ENCODE measurements at places on chromosomes 2 and 18. TPM values are rescaled to one million over a fixed set of nuclear protein-coding genes. Genes with fewer than 3 reads are reported as not detected.

GRCh38 chr2:174124181-174124580 is 124.2 kb downstream of the OLA1 start:
- DNase-seq: no peak

- DNase-seq: no peak
These were observed 42.7 kb downstream of the ST6GAL2 start for GRCh38 chr2:106843001-106843909.

DNA sequence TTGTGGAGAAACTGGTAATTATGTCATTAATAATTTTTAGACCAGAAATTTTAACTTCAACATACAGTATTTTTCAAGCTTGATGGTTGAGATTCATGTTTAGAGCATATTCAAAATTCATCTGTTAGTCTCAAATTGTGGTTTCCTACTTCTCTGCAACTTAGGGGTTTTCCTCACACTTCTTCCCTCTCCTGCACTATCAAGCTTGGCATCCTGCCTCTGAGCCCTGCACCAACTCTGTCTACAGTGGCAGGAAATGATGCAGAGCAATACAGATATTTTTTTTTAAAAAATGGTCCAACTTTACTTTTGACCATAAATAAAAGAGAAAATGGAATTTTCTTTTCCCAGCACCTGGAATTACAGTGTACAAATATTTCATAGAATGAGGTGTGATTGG is 247.3 kb downstream of the NUP35 start:
- no peak for DNase-seq

DNA sequence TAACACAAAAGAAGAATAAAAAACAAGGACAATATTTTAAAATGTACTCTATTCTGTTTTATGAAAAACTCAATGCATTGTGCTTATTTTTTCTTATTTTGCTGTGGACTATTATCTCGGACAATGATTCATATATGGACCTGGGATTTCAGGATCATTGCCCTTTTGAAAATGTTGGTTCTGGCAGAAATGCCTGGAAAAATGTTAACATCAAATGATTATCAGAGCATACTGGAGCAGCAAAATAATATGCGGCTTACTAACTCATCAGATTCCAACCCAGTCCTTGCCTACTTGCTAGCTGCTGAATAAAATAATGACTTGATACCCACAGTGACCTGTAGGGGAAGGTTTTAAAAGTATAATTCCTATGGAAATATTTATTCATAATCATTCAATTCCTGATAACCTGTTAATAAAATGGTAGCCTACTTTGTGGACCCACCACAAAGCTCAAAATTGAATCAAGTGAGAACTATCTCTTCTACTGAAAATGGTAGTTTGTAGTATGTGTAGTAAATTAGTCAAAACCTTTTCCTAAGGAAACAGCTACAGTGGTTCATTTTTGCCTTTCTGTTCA is 117.4 kb downstream of the NEB start:
- DNase-seq: no peak

DNA sequence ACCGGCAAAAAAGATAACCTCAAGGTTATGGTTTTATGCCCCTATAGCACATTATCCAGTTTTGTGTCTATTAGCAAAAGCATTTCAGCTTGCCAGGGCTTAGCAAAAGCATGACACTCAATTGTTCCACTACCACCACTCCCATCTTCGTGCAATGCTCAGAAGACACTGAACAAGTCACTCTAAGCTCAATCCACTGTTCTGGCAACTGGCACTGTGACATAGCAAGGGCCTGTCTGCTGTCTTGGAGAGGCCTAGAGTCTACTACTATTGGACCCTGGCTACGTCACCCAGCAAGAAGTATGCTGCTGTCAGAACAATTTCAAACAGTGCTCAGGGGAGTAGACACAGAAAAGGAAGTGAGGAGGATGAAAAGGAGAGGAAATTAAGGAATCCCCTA is 103.5 kb upstream of the PPP1CB start:
- DNase-seq: no peak

DNA sequence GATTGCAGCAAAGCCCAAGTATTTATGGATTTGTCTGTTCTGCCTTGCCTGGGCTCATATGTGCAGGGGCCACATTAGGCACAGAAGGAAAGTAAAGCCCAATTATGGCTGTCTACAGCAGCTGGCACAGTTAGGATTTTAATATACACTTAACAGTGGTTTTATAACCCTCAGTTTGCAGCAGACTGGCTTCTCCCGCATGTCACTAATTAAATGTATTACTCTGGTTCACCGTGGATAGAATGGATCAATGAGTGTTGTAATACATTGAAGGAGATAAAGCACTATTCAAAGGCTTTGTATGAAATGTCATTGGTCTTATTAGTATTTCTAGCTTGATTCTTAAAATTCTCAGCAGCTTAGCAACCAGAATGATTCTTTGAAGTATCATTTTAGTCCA is 320.2 kb downstream of the KCNS3 start:
- no peak for DNase-seq

GRCh38 chr2:232327105-232328031 is 51.2 kb upstream of the ALPP start:
- peak; percentile 62 for DNase-seq

- DNase-seq: no peak
These were observed 42.6 kb downstream of the HDAC4 start for GRCh38 chr2:239358062-239358754.

DNA sequence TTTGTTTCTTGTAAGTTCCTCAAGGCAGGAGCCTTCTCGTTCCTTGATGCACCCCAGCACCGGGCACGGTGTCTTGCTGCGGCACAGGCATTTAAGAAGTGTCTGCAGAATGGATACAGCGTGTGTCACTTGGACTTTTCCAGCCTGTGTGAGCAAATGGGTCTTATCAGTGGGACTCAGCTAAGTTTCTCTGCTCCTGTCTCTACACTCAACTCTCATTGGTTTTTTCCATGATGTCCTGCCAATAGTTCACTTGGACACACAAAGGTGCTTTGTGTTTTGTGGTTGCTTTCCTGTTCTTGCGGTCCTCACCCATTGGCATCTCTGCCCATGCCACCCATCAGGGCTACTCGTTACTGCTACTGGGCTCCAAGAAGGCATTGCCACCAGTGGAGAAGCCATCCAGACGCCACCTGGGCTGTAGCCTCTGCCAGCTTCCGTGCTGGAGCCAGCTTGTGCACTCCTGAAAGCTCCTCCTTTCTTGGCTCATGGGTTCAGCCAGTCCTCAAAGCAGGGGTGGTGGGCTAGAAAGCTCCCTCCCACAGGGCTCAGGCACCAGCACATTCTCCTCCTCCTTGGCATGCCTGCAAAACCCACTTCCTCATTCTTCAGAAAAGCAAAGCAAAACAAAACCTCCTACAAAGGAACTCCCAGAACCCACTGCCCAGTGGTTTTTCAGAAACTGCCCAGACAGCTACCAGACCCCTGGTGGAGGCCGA is 41.4 kb downstream of the IL1R2 start:
- no peak for DNase-seq

- no peak for DNase-seq
These were observed 66.3 kb downstream of the MYO5B start for GRCh38 chr18:50128506-50129271.

DNA sequence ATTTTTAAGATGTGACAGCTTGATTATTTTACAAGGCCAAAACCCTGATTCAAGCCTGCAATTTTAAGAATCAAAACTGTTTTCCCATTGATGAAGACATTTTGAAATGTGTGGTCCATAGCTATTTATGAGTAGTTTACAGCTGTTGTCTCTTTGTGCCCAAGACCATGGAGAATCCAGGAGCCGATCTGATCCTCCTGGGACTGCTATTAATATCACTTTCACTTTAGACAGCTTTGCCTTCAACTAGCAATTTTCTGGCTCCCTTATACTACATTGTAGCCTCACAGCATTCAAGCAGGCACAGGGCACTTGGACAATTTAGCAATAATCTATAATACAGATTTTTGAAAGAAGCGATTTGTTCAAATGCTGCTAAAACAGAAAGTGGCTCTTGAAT is 172.9 kb downstream of the SLC8A1 start:
- DNase-seq: no peak

- no peak for DNase-seq
These were observed 558.3 kb downstream of the KCNJ3 start for GRCh38 chr2:155256803-155257202.

DNA sequence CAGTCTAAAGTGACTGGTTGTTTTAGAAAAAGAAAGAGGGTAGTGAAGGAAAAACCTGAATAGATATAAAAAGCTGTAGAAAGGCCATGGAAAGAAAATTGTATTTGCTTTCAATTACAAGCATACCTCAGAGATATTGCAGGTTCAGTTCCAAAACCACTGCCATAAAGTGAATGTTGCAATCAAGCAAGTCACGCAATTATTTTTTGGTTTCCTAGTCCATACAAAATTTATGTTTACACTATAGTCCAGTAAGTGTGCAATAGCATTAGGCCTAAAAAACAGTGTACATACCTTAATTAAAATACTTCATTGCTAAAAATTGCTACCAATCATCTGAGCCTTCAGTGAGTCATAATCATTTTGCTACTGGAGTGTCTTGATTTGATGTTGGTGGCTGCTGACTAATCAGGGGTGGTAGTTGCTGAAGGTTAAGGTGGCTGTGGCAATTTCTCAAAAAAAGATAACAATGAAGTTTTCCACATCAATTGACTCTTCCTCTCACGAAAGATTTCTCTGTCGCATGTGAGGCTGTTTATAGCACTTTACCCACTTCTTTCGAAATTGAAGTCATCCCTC is 2003.8 kb upstream of the PIK3C3 start:
- DNase-seq: no peak

- no peak for DNase-seq
These were observed 45.6 kb downstream of the INSIG2 start for GRCh38 chr2:118133916-118134315.

DNA sequence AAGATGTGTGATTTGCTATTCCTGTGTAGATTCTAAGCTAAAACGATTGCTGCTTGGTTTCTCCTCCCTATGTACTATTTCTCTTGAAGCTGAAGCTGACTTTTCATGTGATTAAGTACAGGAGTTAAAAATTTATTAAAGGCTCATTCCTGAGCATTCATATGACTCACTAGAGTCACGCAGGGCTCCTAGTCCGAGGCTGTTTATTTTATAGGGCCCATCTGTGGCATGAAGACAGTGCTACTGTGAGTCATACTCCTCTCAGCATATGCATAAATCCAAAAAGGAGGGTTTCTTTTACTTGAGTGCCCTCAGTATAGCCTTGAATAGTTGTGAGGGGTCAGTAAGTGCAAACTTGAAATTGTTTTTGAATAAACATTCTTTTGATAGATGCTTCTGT is 378.8 kb downstream of the PTPRM start:
- no peak for DNase-seq

DNA sequence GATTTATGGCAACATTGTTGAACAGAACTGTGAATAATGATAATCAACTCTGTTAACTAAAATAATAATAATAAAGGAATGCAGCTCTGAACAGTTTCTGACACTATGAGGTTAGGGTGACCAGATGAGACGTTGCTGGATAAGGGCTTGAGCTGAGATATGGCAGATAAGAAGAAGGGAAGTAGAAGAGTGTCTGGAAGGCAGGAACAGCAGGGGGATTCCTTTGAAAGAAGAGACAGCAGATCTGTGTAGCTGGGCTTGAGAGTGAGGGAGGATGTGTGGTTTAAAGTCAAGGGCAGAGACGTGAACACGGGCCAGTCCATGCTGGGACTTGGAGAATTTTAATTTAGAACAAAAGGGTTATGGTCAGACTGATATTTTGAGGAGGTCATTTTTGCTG is 273.1 kb upstream of the SLC14A2 start:
- no peak for DNase-seq

DNA sequence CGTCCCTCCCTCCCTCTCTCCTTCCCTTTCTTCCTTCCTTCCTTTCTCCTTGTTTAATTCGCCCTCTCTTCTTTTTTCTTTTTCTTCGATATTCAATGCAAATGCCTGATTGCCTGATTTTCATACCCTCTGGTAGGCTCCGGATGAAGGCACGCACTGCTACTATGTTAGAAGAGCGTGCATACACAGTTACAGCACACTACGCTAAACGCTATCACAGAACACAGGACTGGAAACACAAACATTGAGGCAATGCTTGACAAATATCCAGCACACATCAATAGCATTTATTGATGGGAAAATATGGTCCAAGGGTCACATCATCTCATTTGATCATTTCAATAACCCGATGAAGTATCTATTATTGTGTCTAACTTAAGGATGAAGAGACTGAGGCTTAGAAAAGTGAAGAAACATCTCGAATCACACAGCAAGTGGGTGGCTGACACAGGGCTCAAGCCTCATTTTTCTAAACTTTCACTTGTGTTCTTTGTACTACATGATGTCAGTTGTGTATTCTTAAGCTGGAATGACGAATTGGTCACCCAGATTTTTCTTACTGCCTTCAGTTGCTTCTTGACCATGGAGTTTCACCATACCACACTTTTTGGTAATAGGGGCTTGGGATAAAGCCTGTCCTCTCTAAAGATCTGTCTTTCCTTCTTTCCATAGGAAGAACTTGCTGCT is 101.8 kb downstream of the TRIB2 start:
- no peak for DNase-seq

GRCh38 chr2:159620796-159621195 is 4.4 kb upstream of the BAZ2B start:
- DNase-seq: no peak

DNA sequence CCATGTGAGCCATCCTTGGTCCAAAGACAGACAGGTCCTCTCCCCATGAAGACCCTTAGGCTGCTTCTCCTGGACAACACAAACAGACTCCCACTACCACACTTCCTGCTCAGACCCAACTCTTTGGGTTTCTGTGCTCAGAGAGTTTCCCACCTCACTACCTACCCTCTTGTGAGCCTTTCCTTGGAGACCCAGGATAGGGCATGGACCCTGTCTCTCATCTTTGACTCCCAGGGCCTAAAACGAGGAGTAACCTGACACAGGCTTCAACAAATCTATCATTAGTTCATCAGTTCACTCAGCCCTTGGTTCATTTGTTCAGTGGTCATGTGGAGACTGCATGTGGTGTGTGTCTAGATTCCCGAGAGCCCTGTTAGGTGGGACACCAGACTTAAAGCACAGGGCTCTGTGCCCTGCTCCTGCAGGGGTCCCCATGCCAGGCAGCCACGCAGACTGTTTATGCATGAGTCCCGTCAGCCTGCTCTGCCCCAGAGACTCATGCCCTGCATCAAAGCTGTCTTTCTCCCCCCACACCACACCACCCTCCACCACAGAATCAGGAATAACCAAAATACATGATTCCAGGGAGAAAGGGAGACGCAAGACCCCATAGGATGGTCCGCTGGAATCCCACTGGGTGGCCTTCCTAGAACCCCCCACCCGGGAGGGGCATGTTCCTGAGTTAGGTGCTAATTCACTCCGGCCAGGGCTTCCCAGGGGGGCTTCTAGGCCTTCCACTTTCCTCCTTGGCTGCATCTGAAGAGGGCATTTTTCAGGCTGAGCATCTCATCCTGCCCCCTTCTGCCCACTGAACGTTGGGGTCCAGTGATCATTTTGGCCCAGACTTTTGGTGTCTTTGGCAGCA is 100.2 kb upstream of the TEX51 start:
- DNase-seq: no peak

- DNase-seq: no peak
These were observed 168.1 kb downstream of the TMEM163 start for GRCh38 chr2:134550566-134551164.

FSHR gene
- not detected for total RNA-seq

LRPPRC gene
- total RNA-seq: 60.7 TPM

SAG gene
- total RNA-seq: 0.10 TPM

PLB1 gene
- 2.7 TPM for total RNA-seq

MBD2 gene
- 108 TPM for total RNA-seq

IL18R1 gene
- 31.7 TPM for total RNA-seq

PHLPP1 gene
- 10.8 TPM for total RNA-seq

LOXL3 gene
- 0.75 TPM for total RNA-seq

MC2R gene
- not detected for total RNA-seq

GPR45 gene
- not detected for total RNA-seq

TUBA3D gene
- not detected for total RNA-seq

OR6B2 gene
- not detected for total RNA-seq

OR6B3 gene
- total RNA-seq: not detected

CERKL gene
- total RNA-seq: not detected

Data from T-helper 17 cell (primary cell).